ENCODE measurements at places on chromosomes 5 and 9. TPM values are rescaled to one million over a fixed set of nuclear protein-coding genes. Genes with fewer than 3 reads are reported as not detected.

Gene FCN2
- total RNA-seq = not detected

Gene CCDC152
- 2.7 TPM for total RNA-seq

Gene DDX4
- total RNA-seq = 0.26 TPM

Gene PLCXD3
- not detected for total RNA-seq

Gene AK8
- total RNA-seq = not detected

Gene SRP19
- total RNA-seq = 25.4 TPM

Gene LTC4S
- total RNA-seq = 1.3 TPM

Gene POC5
- 9.2 TPM for total RNA-seq
